Activated T-helper 1 cell treated with anti-CD3 and anti-CD28 coated beads, Interleukin-2, amount 50 U/mL, for 16 hours (primary cell): ENCODE measurements at places on chromosomes 3 and 15.

- no peak for DNase-seq
Observed at GRCh38 chr3:39264053-39264452, 15.8 kb downstream of the CX3CR1 start.

DNA sequence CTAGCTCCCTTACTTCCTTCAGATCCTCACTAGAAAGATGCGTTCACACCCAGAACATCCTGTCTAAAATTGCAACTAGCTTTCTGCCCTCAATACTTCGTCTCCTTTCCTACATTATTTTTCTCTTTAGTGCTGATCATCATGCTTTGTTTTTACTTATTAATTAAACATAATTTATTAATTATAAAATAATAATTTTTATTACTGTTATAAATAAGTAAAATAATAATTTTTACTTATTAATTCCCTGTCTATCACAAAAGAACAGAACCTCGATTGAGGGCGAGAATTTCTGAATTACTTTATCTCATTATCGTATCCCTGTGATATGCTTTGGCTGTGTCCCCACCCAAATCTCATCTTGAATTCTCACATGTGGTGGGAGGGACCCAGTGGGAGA is 41.3 kb downstream of the GOLIM4 start:
- no peak for DNase-seq

DNA sequence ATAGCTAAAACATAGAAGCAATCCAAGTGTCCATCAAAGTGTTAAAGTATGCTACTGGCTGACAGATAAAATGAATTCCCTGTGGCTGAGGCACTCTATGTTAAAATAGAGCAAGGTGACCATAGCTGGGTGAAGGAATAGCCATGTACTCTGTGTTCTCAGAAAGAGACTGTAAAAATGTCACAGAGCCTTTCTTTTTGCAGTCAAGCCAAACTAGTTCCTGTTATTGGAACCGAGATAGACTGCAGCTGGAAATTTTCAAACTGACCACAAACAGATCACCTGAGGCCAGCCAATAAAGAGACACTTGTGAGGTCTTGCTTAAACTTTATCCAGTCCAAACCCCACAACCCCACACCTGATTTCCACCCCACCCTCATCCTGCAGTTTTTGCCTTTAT is 422.8 kb upstream of the NAALADL2 start:
- DNase-seq: no peak

- no peak for DNase-seq
Observed at GRCh38 chr3:177992993-177993970, 543.0 kb upstream of the KCNMB2 start.

DNA sequence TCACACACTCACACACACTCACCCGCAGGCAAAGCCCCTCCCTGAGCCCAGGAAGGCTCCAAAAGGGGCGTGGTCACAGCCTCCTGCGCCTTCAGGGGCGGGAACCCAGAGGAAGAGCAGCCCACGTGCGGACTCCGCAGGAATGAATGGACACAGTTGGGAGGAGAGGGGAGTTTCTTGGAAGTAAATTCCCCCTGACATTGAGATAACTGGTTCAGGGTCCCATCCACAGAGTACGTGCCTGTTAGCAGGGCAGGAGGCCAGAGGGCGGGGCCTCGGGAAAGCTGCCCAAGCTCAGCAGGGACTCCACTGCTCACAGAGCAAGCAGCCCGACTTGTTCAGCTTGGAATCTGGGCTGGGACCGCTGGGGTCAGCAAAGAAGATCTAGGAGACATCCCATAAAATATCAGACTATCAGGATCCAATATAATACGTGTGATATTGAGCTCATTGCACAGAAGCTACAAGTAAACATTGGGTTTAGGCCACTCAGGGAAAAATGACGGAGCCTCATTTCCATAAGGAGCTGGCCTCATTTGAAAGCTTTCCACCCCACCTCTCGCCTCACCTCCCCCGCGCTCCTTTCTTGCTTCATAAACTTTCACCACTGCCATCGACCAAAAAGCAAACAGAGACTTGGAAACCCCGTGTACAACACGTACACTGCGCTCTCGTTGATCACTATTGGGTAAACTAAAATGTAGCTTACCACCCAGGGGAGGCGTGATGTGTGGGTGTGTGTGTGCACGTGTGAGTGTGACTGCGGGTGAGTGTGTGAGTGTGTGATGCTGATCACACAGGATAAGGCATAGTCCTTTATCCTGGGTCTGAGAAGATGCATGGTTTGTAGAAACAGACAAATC is 36.0 kb downstream of the TM2D3 start:
- DNase-seq: no peak

- DNase-seq: no peak
Observed at GRCh38 chr3:15528854-15529537, 7.5 kb upstream of the COLQ start.
